ENCODE measurements at places on chromosomes 1 and 21.

- H3K4me1 ChIP-seq = no peaks in the 10 kb centered on the region
- no peaks in the 10 kb centered on the region for H3K27me3 ChIP-seq
- no peak overlapping the region for H3K4me3 ChIP-seq
- DNase-seq = no peak
These were observed 24.1 kb upstream of the THRAP3 start for GRCh38 chr1:36199934-36200741.

DNA sequence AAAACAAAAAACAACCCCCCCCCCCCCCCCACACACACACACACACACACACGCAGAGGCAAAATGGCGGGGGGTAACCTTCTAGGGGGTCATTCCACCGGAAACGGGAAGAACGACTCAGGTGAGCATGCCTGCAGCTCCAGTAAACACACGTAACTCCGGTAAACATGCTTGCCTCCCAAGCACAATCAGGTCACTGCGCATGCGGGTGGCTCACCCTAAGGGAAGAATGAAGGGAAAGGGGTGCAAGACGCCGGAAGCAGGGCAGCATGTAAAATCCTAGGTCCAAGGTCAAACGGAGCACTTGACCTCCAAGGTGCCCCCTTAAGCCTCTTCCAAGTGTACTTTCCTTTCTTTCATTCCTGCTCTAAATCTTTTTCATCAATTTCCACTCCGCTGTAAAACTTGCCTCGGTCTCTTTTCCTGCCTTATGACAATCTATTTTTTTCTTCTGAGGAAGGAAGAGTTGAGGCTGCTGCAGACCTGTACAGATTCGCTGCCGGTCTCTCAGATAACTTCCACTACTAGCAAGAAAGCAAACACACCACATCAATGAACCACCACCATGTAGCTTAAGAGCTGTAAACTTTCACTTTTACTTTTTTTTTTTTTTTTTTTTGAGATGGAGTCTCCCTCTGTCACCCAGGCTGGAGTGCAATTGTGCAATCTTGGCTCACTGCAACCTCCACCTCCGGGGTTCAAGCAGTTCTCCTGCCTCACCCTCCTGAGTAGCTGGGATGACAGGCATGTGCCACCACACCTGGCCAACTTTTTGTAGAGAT lies 21.0 kb upstream of the CBR3 start:
- peak; percentile 56 for DNase-seq
- H3K4me3 ChIP-seq = peak overlapping the region; percentile 41
- peak overlapping the region; percentile 85 for H3K27ac ChIP-seq
- no peaks in the 10 kb centered on the region for H3K27me3 ChIP-seq

DNA sequence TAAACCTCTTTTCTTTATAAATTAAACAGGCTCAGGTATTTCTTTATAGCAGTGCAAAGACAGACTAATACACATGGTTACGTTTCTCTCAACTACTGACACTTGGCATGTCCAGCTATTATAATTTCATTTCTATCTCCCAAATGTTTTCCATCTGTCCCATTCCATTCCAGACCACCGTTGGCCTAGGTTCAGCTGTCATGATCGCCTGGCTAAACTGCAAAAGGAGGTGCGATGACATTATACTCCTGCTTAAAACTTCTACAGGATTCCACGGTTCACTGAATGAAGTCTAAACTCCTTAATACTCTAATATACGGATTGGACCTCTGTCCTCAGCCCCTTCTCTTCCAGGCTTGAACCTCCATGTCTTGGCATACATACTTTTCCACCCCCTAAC lies 72.1 kb downstream of the RERE start:
- H3K4me1 ChIP-seq = peaks cover 44% of the 10 kb centered on the region
- no peak for DNase-seq
- no peaks in the 10 kb centered on the region for H3K36me3 ChIP-seq
- no peak overlapping the region for H3K4me3 ChIP-seq

DNA sequence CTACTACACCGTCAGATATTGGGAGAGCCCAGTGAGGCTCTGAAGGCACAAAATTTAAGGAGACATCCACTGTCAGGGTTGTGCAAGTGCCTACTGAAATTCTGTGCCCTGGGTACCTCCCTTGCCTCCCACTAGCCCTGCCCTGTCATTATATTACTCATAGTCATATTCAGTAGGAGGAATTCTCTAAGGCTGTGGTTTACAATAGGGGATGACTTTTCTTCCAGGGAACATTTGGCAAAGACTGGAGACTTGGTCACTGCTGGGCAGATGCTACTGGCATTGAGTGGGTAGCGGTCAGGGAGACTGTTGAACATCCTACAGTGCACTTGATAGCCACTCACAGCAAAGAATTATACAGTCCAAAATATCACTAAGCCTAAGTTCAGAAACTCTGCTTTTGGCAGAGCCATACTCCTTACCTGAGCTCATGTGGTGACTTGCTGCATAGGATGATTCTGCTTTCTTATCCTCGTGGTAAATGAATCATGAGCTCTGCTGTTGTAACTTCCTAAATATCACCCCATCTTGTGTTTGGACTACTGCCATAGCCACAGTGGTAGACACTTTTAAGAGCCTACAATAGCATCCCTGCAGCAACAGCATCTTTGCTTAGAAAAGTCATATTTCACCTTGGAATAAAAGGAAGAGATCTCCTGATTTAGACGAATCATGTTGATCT lies 563.4 kb upstream of the PLXNA2 start:
- H3K4me3 ChIP-seq = no peak overlapping the region
- DNase-seq = no peak
- H3K27me3 ChIP-seq = no peaks in the 10 kb centered on the region
- no peaks in the 10 kb centered on the region for H3K4me1 ChIP-seq

DNA sequence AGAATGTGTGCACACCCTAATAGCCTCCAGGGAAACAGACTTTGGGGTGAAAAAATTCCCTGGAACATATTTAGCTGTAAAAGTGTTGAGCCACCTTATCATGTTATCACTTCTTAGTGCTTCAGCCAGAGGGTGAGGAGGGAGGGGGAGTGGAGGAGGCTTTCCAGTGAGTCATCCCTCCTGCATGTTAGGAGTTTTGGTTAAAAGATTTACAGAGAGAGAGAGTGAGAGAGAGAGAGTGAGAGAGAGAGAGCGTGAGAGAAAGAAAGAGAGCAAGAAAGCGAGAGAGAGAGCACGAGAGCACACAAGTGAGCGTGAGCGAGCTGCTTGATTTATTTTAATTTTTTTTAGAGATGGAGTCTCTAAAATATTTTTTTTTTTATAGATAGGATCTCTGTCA lies 13.5 kb upstream of the CACNA1E start:
- no peaks in the 10 kb centered on the region for H3K27me3 ChIP-seq
- DNase-seq = peak; percentile 86

- peak overlapping the region; percentile 30 for H3K27ac ChIP-seq
- H3K27me3 ChIP-seq = no peaks in the 10 kb centered on the region
- H3K36me3 ChIP-seq = no peaks in the 10 kb centered on the region
These were observed 214.6 kb downstream of the TRABD2B start for GRCh38 chr1:47782414-47783166.

DNA sequence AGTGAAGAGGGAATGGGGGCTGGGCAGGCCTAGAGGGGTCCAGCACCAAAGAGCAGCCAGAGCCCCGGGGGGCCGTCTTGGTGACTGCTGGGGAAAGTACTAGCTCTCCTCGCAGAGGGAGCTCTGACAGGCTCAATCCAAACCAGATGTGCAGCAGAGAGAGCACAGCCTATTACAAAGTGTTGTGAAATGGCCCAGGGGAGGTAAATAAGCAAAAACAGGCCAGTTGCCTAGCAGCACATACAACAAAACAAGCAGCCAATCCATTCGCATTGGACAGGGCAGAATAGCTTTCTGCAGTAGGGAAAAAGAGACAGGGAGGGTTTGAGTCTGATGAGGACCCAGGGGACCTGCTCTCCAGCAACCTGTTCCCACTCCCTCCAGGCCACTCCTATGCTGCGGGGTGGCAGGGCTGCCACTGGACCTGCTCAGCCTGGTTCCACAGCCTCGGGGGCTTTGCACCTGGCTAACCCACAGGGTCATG lies 239.6 kb upstream of the FGGY start:
- no peaks in the 10 kb centered on the region for H3K4me1 ChIP-seq
- H3K27ac ChIP-seq = no peak overlapping the region
- no peaks in the 10 kb centered on the region for H3K36me3 ChIP-seq
- no peaks in the 10 kb centered on the region for H3K27me3 ChIP-seq

GRCh38 chr1:25063591-25064416 lies 133.7 kb upstream of the RUNX3 start:
- H3K27ac ChIP-seq = no peak overlapping the region
- H3K27me3 ChIP-seq = no peaks in the 10 kb centered on the region
- no peak overlapping the region for H3K4me3 ChIP-seq
- no peaks in the 10 kb centered on the region for H3K4me1 ChIP-seq

- no peaks in the 10 kb centered on the region for H3K36me3 ChIP-seq
- no peaks in the 10 kb centered on the region for H3K27me3 ChIP-seq
- DNase-seq = no peak
- H3K27ac ChIP-seq = no peak overlapping the region
These were observed 1351.6 kb downstream of the AMY1C start for GRCh38 chr1:105101261-105101660.

DNA sequence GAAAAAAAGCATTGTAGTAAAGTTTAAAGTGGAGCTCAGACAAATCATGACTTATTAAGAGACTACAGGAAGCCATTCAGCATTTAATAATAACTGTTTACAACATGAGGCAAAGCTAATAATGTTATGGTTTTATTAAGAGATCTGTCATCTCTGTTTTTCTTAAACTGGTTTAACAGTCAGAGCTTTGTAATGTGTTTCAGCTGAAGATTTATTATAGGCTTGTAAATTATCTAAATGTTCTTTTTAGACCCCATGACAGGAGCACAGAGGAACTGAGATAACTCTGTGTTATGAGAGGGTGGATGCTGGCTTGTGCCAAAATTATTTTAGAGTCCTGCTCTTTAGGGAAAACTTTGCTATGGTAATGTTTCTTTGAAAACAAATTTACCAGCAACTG lies 38.0 kb upstream of the RWDD3 start:
- H3K36me3 ChIP-seq = no peaks in the 10 kb centered on the region
- H3K27me3 ChIP-seq = no peaks in the 10 kb centered on the region
- DNase-seq = no peak
- no peaks in the 10 kb centered on the region for H3K4me1 ChIP-seq
- H3K27ac ChIP-seq = no peak overlapping the region

GRCh38 chr1:98693385-98693784 lies 31.9 kb downstream of the SNX7 start:
- no peaks in the 10 kb centered on the region for H3K27me3 ChIP-seq
- no peaks in the 10 kb centered on the region for H3K4me1 ChIP-seq
- H3K4me3 ChIP-seq = no peak overlapping the region
- no peaks in the 10 kb centered on the region for H3K36me3 ChIP-seq

DNA sequence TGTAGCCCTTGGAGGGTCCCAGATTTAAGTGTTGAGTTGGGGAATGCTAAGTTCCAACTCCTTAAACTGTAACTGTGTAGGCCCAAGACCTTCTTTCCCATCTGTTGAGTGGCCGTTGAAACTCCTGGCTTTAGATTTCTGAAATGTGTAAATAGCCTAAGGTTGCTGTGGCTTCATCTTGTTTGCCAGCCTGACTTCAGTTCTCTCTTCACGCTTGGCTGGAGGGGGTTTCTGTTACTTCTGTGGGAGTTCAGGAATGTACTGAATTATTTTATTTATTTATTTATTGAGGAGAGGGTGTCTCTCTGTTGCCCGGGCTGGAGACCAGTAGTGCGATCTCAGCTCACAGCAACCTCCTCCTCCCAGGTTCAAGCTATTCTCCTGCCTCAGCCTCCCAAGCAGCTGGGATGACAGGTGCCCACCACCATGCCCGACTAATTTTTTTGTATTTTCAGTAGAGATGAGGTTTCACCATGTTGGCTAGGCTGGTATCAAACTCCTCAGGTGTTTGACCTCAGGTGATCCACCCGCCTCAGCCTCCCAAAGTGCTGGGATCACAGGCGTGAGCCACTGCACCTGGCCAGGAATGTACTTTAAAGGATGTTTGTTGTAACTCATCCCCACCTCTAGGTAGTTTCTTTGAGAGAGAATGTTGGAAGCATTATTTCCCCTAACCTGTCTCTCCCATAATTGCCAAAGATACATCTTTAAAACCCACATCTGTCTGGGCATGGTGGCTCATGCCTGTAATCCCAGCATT lies 5.9 kb downstream of the TTC39A start:
- H3K4me1 ChIP-seq = peaks cover 3% of the 10 kb centered on the region
- H3K27ac ChIP-seq = no peak overlapping the region
- no peak for DNase-seq
- H3K4me3 ChIP-seq = no peak overlapping the region

DNA sequence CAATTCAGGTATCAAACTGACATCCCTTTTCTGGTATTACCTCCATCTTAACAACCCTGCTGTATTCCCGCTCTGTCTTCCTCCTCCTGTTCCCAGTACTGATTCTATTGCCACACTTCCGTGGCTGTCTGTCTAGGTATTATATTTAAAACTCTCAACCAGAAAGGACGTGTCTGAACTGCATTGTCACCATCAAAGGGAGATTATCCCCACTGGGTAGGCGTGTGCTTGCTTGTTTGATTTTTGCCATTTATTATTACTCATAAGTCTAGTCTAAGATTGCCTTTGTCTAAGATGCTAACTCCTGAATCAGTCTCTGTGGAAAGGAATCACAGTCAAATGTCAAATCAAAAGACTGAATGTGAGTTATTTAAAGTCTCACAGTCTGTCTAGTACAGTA lies 650.1 kb downstream of the KCNT2 start:
- no peak overlapping the region for H3K4me3 ChIP-seq
- no peak for DNase-seq
- H3K4me1 ChIP-seq = no peaks in the 10 kb centered on the region
- no peaks in the 10 kb centered on the region for H3K36me3 ChIP-seq
- no peak overlapping the region for H3K27ac ChIP-seq

DNA sequence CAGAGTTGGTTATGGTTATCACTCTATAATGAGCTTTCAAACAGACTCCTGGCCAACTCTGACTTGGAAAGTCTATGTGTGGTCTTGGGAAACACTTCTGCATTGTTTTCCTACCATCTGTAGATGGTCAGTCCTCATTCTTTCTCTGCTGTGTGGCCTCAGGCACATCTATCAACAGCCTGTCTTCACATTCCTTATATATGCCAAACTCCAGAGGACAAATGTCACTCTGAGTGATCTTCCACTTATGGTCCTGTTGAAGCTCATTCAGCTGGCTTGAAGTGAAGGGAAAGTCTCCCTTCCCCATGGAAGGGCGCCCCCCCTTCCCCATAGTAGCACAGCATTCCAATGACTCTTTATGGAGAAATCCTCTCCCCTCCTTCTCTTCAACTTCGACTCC lies 58.7 kb downstream of the VANGL2 start:
- H3K27ac ChIP-seq = no peak overlapping the region
- H3K27me3 ChIP-seq = no peaks in the 10 kb centered on the region
- no peaks in the 10 kb centered on the region for H3K4me1 ChIP-seq
- H3K36me3 ChIP-seq = no peaks in the 10 kb centered on the region
- H3K4me3 ChIP-seq = no peak overlapping the region

- peaks cover 1% of the 10 kb centered on the region for H3K36me3 ChIP-seq
- H3K27ac ChIP-seq = no peak overlapping the region
- no peaks in the 10 kb centered on the region for H3K27me3 ChIP-seq
- no peak overlapping the region for H3K4me3 ChIP-seq
- H3K4me1 ChIP-seq = no peaks in the 10 kb centered on the region
- no peak for DNase-seq
These were observed 27.7 kb downstream of the CDC42 start for GRCh38 chr1:22080191-22080590.
